DMS79 treated with DMSO at 0.1 percent for 48 hours (cell line): ENCODE measurements at places on chromosomes 4 and X.

DNA sequence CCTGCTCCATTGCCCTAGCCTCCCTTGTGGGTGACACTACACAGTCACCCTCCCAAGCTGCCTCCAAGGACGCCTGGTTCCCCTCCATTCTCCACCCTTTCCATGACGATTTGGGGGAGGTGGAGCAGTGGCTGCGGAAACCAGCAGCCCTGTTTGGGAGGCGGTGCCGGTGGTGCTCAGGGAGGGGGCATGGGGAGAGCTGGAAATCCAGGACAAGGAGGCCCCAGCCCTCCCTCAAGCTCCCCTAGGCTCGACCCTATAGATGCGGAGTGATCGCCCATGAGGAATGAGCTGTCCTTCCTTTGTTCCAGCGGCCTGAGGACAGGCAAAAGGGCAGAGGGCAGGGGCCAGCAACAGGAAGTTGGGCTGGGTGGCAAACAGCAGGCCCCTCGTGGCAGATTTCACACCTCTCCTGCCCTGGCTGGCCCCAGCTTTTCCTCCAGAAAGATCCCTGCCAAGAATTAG, 3.6 kb upstream of the RENBP start:
- no peak for DNase-seq

DNA sequence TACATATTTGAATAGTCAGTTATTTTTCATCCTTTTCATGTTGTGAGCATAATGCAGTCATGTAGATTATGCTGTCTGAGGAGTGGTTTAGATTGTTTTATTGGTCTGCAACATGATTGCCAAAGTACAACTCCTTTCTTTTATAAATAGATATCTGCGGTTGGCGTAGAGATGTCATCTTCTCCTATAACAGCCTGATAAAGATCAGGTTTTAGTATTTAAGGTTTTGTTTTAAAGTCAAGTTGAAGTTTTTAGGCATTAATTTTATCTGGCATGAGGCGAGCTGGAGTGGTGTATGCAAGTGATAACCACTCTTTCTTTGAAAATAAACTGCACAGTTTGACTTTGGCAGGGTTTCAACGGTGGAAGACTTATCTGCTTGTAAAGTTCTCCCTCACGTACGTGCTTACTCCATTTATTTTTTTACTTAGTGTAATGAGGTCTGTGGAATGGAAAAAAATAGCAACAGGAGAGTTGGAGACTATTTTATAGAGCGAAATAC, 126.3 kb downstream of the FBXO8 start:
- no peak for DNase-seq

- DNase-seq = no peak
These were observed 27.0 kb upstream of the LNX1 start for GRCh38 chr4:53618321-53618720.

- DNase-seq = no peak
These were observed 389.5 kb upstream of the GRID2 start for GRCh38 chr4:91914176-91914804.

DNA sequence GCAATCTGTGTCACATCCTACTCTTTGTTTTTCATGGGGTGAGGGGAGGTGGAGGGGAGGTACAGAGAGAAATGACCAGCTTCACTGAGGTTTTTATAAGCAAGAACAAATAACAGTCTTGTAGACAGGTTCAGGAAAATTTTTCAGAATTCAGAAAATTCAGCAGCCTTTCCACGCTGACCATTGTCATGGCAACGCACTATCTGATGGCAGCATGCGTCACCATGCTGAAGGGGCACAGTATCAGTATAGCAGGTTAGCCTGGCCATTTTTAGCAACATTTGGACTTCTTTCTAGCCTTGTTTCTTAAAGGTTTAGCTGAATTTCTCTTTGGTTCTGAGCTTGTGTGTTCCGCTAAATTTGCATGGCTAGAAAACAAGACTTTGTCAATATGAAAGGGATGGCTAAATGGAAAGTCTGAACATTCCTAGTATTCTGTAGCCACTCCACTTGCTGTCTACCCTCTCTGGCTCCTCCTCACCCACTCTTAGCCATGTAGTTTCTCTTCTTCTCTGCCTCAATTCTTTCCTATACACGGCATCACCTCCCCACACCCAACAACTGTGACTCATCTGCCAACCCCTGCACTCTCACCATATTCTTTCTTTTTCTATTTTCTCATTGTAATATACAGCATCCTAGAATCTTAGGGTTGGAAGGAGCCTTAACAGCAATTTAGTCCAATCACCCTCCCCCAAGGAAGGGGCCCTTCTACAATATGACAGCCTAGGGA, 42.7 kb upstream of the CITED1 start:
- no peak for DNase-seq

- no peak for DNase-seq
These were observed 6.7 kb downstream of the DOCK11 start for GRCh38 chrX:118502161-118502789.

DNA sequence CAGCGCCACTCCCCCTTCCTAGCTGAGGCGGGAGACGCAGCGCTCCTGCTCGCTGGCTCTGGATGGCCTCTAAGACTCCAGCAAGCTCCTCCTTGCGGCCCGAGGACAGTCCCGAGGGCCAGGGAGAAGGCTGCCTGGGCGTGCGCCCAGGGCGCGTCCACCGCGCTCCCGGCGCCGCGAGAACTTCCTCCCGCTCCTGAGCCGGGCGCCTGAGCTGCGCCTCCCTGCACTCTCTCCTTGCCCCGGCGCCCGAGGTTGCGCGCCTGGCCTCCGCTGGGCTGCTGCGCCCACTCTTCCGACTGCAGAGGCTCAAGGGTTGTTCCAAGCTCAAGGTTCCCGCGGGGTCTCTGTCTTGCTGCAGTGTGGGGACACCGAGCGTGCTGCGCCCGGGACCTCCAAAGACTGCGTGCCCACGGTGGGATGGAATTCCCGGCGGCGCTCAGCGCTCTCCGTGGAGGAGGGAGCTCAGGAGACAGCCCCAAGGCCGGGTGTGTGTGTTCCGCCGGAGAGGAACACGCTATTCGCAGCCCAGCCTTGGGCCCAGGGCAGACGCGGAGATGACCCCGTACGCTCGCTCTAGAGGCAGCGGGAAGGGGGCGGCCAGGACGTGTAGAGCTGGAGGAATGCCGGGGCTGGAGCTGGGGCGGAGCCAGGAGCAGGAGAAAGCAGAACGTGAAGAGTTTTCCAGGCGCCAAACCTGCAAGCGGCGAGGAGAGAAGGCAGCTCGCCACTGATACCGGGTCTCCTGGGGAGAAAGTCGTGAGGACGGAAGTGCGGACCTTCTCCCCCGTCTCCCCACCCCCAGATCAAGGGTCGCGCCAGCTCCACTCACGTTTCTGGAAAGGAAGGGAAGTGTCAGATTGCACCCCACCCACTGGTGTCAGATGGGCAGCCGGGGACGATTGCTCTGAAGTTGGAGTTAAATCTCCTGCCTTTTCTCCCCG, at the start of gene ARHGAP6:
Gene ARHGAP6, minus strand, starts transcription at position 753 of the 944 bp plus-strand sequence. CDS start 1,092 bp downstream, outside the sequence.
- DNase-seq = no peak
